ENCODE measurements at places on chromosomes 1 and 21.

GRCh38 chr21:34311561-34312330, 52.1 kb upstream of the KCNE2 start:
- no peak for DNase-seq
- no peaks in the 10 kb centered on the region for H3K36me3 ChIP-seq
- H3K27ac ChIP-seq, result no peak overlapping the region
- no peaks in the 10 kb centered on the region for H3K4me1 ChIP-seq
- peaks cover 11% of the 10 kb centered on the region for H3K27me3 ChIP-seq

- H3K36me3 ChIP-seq, result no peaks in the 10 kb centered on the region
- H3K27ac ChIP-seq, result no peak overlapping the region
- no peaks in the 10 kb centered on the region for H3K4me1 ChIP-seq
- H3K27me3 ChIP-seq, result peaks cover 51% of the 10 kb centered on the region
- DNase-seq, result no peak
Observed at GRCh38 chr1:38152351-38153065, 105.9 kb upstream of the POU3F1 start.

DNA sequence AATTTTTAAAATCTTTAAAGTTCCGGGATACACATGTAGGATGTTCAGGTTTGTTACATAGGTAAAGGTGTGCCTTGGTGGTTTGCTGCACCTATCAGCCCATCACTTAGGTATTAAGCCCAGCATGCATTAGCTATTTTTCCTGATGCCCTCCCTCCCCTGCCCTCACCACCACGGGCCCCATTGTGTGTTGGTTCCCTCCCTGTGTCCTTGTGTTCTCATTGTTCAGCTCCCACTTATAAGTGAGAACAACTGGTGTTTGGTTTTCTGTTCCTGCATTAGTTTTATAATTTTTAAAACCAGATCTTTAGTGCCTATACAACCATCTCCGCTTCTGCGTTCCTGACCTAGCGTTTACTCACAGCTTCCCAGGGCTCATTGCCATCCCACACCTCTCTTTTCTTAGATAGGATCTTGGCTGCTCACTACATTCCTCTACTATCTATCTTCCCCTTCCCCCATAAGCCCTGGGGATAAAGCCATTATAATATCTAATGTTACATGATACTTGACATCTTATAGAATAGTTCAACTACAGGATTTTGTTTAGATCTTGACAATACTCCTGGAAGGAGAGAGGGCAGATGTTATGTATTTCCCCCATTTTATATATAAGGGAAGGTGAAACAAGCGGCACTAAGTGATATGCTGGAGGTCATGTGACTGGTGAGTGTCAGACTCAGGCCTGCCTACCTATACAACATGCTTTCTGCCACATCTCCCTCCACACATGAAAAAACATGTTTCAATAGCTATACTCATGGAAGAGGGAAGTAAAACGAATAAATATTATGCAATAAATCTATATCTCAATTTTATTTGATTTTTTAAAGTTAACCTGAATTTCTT, 52.3 kb upstream of the DNAJC6 start:
- no peak for DNase-seq
- no peak overlapping the region for H3K27ac ChIP-seq
- H3K36me3 ChIP-seq, result no peaks in the 10 kb centered on the region

DNA sequence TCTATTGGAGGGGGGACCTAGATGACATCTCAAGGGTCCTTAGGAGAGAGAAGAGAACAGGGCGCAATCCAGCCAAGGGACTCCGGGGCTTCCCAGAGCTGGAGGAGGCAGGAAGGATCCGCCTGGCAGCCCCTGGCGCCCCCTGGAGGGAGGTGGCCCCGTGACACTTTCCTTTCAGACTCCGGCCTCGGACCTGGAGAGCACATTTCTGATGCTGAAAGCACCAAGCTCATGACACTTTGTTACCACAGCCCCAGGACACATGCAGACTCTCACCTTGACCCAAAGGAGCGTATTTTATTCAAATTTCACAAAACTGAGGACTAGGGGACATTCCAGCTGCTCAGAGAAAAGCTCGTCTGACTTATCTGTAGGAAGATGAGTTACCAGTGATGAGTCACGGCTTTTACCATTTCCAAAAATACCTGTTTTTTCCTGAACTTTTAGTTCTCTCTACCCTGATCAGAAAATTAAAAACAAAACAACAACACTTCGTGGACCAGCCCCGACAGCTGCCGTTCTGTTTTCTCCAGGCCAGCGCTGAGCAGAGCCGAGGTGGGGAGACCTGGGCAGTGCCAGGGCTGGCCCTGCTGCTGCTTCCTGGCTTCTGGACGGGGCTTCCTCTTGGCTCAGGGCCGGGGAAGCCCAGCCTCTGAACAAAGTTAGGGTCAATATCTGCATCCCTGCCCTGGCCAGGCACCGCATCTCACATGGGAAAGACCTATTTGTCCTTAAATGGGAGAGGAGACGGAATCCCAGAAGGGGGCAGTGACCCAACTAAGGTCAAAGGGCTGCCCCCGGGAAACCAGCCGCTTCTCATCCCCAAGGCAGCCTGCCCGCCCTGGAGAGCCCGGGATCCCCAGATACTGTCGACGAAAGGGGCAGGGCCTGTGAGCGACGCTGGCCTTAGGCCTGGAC, 21.6 kb upstream of the POFUT2 start:
- peak; percentile 62 for DNase-seq
- H3K4me1 ChIP-seq, result peaks cover 16% of the 10 kb centered on the region
- no peak overlapping the region for H3K4me3 ChIP-seq
- H3K27me3 ChIP-seq, result peaks cover 6% of the 10 kb centered on the region
- H3K36me3 ChIP-seq, result no peaks in the 10 kb centered on the region
- no peak overlapping the region for H3K27ac ChIP-seq

GRCh38 chr1:7298749-7299151, 472.3 kb upstream of the VAMP3 start:
- no peak overlapping the region for H3K27ac ChIP-seq
- no peak for DNase-seq
- no peaks in the 10 kb centered on the region for H3K4me1 ChIP-seq
- peaks cover 14% of the 10 kb centered on the region for H3K27me3 ChIP-seq

DNA sequence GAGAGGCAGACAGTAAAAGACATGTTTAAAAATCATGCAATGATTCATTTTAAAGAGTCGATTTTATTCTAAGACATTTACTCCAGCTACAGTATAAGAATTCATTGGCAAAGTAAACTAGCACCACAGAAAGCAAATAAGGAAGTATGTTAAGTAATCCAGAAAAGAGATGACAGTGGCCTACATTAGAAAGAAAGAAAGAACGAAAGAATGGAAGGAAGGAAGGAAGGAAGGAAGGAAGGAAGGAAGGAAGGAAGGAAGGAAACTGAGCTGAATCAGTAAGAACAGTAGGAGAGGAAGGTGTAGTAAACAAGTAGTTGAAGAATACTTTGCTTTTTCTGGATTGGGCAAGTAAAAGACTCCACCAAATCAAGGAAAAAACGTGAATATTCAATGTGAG, 62.2 kb downstream of the ZZZ3 start:
- peaks cover 75% of the 10 kb centered on the region for H3K36me3 ChIP-seq
- DNase-seq, result no peak
- H3K4me3 ChIP-seq, result no peak overlapping the region
- no peaks in the 10 kb centered on the region for H3K27me3 ChIP-seq

DNA sequence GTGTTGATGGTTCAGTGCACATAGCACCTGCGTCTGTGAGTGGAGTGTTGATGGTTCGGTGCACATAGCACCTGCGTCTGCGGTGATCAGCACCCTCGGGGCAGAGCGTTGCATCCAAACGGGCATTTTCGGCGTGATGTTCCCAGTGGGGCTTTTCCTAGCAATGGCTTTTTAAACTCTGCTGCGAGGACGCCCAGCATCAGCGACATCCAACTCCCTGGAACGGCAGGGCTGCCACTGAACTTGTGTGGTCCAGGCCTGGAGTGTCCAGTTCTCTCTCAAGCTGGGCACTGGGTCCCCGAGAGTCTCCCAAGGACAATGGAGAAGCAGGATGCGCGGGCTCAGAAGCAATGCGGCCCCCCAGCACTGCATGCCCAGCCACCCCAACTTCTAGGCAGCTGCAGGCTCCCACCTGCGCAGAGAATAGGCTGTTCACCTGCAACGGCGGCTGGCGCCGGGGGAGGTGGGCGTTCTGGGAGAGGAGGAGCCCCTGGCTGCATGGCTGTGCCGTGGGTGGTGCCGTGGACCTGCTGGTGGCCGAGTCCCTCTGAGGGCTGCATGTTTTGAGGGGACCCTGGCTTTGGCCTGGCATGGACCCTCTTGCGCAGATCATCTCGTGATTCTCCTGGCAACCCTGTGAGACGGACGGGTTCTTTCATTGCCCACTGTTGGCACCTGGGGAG, 10.1 kb upstream of the C1orf174 start:
- no peak overlapping the region for H3K27ac ChIP-seq
- H3K27me3 ChIP-seq, result peaks cover 3% of the 10 kb centered on the region
- no peaks in the 10 kb centered on the region for H3K36me3 ChIP-seq
- peaks cover 11% of the 10 kb centered on the region for H3K4me1 ChIP-seq
- H3K4me3 ChIP-seq, result no peak overlapping the region
- no peak for DNase-seq

DNA sequence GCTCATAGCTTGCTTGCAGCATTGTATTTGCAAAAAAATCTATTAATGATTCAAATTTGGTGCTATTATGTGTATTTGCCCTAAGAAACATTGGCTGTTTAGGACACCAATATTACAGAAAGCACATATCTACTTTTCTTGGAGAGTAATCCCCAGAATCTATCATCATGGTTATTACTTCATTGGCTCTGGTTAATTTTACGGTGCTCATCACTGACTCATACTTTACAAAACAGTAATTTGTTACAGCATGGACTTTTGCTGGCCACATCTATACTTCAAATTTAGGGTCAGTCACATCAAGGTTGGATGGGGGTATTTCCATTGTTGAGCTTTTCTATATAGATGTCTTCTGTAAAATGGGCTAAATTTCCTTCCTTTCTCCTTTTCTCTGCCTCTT, 45.7 kb downstream of the SH3GLB1 start:
- peaks cover 14% of the 10 kb centered on the region for H3K4me1 ChIP-seq
- peaks cover 17% of the 10 kb centered on the region for H3K36me3 ChIP-seq
- peak overlapping the region; percentile 8 for H3K27ac ChIP-seq
- no peak for DNase-seq
- peaks cover 8% of the 10 kb centered on the region for H3K27me3 ChIP-seq

Data from activated T-cell treated with anti-CD3 and anti-CD28 coated beads, Interleukin-2, amount 50 U/mL, for 24 hours (primary cell).